ENCODE measurements at places on chromosomes 7 and 10. TPM values are rescaled to one million over a fixed set of nuclear protein-coding genes. Genes with fewer than 3 reads are reported as not detected.

- DNase-seq = peak; percentile 32
Measured at GRCh38 chr10:1149793-1150637, 93.8 kb downstream of the WDR37 start.

- no peak for DNase-seq
Measured at GRCh38 chr7:82810558-82811259, 352.0 kb downstream of the PCLO start.

DNA sequence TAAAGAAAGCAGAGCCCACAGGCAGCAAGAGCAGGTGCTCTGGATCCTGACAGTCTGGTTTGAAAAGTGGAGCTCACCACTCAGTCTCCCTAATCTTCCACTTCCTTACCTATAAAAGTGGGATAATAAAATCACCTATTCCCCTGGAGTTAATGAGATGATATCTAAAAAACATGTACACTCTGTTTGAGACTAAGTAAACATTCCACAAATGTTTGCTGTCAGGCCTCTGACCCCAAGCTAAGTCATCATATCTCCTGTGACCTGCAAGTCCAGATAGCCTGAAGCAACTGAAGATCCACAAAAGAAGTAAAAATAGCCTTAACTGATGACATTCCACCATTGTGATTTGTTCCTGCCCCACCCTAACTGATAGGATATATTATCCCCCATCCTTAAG is 1324.5 kb downstream of the XPNPEP1 start:
- no peak for DNase-seq

GRCh38 chr10:71708301-71708703 is 11.3 kb downstream of the C10orf105 start:
- no peak for DNase-seq

DNA sequence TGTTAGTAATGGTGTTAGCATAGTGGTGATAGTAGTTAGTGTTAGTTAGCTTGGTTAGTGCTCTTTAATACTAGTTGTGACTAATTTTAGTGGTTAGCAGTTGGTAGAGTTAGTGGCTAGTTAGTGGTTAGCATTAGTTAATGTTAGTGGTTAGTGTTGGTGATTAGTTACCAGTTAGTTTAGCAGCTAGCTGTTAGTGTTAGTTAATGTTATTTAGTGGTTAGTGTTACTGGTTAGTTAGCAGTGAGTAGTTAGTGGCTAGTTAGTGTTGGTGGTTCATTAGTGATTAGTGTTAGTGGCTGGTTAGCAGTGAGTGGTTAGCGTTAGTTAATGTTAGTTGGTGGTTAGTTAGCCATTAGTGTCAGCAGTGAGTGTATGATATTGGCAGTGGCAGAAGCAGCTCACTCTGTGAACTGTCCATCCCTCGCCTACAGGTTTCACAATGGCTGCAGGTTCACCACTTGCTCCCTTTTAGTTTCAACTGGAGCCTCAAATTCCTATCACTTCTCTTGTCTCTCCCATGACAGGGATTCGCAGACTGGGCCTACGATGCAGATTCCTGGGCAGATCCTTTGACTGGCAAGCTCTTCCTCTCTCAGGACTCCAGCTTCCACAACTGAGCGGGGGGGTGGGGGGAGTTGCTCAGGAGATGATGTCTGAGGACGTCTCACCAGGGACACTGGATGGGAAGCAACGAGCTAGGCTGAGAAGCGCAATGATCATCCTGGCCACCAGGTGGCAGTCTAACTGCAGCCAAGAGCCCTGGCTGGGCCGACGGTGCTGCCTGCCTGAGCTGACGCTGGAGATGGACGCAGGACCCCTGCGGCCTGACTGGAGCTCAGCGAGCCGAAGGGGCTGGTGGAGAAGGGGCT is 19.5 kb downstream of the GHRHR start:
- DNase-seq = no peak

DNA sequence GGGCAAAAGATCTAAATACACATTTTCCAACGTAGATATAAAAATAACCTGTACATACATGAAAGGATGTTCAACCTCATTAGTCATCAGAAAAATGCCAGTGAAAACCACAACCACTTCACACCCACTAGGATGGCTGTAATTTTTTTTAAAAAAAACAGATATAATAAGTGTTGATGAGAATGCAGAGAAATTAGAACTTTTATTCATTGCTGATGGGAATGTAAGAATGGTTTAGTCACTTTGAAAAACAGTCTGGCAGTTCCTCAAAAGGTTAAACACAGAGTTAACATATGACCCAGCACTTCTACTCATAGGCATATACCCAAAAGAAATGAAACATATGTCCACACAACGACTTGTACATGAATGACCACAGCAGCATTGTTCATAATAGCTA is 32.3 kb upstream of the PRKCQ start:
- no peak for DNase-seq

DNA sequence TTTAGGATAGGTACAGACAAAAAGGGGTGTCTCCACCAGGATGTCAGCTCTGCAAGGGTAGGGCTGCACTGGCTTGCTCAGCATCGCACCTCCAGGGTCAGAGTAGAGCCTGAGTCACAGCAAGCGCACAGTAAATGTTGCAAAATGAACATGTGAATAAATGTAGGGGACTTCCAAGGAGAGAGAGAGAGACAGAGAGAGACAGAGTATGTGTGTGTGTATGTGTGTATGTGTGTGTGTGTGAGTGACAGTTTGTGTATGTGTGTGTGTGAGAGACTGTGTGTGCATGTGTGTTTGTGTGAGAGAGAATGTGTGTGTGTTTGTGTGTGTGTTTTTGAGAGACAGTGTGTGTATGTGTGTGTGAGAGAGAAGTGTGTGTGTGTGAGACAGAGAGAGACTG is 163.3 kb downstream of the RPS24 start:
- no peak for DNase-seq

DNA sequence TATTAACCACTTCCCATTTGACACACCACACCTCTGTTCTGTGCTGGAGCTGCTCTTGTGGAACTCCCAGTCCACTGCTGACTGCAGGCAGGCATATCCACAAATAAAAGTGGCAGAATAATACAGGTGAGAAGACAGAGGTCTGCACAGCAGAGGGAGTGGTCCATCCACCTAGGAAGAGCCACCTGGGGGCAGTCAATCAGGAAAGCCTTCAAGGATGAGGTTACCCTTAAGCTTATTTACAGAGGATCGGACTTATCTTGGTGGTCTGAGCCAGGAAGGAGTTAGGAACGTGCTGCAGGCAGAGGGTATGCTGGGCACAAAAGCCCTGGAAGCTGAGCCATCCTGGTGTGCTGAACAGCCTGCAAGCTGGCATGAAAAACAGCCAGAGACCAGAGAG is 78.7 kb downstream of the FRMPD2 start:
- no peak for DNase-seq

DPP6 gene
- total RNA-seq = 7.9 TPM

FGFBP3 gene
- total RNA-seq = 0.74 TPM

PLXDC2 gene
- 51.3 TPM for total RNA-seq

MYL10 gene
- not detected for total RNA-seq
